CD4-positive, alpha-beta T cell treated with Interleukin-15 for 4 hours (primary cell): ENCODE measurements at places on chromosomes 6 and 20.

DNA sequence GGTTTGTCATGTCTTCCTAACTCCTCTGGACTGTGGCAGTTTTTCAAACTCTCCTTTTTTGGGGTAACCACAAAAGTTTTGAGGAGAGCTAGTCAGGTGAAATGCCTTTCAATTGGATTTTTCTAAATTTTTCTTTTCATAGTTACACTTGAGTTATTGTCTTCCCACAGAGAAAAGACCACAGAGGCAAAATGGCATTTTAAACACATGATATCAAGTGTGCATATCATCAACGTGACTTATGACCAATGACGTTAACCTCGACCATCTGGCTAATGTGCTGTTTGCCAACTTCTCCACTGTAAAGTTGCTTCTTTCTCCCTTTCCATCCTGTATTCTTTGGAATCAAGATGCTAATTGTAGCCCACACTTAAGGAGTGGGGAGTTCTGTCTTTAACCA lies 41.3 kb upstream of the SNAP25 start:
- DNase-seq: no peak

DNA sequence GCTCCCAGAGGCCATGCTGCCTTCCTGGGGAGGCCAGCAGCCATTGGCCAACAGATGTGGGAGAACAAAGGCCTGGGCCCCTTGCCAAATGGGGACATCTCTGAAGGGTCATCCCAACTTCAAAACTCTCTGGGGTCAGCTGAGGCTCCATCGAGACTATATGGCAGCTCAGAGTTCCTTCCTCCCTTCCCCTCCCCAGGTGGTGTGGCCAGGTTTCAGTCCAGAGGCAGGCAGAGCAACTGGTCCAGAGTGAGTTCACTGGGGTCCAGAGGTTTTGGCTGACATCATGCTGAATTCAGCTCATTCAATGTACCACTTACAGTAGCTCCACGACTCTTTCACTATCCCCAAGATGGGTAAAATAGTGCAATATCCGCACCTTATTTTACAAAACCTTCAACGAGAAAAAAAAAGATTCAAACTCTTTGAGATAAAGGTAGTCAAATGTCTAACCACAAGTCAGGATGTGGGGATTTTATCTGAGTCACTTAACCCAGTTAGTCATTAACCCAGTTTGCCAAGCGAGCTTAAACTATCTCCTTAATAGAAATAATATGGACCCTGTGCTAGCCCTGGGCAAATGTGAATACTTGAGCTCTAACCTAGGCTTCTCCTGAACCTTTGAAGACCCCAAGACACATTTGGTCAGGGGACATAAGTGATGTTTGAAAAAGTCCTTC lies 108.4 kb upstream of the PLEKHG1 start:
- peak; percentile 33 for DNase-seq

GRCh38 chr6:38554700-38555413 lies 84.9 kb downstream of the BTBD9 start:
- DNase-seq: no peak

- no peak for DNase-seq
Observed at GRCh38 chr6:140540743-140541142, 1166.3 kb upstream of the CITED2 start.

DNA sequence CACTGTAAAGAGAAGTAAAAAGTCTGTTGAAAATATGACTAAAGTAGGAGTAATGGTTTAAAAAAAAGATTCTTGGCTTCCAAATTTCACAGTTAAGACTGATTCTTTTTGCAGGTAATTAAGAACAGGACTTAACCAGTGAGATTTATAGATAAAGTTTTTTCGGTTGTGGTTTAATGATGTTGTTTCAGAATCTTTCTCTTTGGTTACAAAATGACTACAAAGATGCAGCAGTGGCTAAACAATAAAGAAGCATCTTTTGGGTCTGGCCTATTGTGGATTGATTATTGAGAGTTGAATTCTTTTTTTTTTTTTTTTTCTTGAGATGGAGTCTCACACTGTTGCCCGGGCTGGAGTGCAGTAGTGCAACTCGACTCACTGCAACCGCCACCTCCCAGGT lies 109.7 kb downstream of the AKAP7 start:
- no peak for DNase-seq

GRCh38 chr6:13397359-13398068 lies 69.2 kb upstream of the TBC1D7 start:
- DNase-seq: no peak

DNA sequence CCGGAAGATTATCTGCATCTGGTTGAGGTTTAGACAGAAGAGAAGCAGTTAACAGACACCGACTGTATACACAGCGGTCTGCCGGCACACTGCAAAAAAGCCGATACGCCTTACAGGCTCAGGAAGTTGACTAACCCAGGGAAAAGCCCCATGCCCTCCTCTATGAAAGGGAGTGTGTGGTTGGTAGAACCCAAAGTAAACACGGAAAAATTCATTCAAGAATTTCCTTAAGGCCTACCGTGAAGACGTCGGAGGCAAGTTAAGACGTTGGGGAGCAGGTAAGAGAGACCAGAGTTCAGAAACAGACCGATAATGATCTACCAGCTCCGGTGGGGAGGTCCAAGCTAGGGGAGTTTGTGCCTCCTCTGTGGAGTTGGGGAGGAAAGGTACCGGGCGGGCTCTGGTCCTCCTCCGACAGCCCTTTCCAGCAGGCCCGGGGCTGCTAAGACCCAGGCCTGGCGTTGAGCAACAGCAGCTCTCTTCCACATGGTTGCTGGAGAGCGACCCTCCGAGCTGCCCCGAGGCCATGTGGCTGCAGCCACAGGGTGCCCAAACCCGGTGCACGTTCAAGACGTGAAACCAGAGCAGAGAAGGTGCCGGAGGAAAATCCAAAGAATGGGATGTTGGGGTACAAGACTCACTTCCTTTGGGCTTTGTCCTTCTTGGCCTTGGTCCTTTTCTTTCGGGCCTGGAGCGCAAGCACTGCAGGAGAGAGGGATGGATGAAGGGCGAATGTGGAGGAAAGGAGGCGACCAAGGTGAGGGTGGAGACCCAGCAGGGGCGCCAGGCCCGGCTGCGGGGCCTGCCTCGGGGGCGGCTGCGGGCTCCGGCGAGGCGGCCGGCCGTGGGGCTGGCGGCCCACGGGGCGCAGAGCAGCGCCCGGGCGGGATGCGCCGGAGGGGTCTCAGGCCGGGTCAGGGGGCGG lies 809 bp downstream of the SRPK1 start:
- DNase-seq: peak; percentile 68

DNA sequence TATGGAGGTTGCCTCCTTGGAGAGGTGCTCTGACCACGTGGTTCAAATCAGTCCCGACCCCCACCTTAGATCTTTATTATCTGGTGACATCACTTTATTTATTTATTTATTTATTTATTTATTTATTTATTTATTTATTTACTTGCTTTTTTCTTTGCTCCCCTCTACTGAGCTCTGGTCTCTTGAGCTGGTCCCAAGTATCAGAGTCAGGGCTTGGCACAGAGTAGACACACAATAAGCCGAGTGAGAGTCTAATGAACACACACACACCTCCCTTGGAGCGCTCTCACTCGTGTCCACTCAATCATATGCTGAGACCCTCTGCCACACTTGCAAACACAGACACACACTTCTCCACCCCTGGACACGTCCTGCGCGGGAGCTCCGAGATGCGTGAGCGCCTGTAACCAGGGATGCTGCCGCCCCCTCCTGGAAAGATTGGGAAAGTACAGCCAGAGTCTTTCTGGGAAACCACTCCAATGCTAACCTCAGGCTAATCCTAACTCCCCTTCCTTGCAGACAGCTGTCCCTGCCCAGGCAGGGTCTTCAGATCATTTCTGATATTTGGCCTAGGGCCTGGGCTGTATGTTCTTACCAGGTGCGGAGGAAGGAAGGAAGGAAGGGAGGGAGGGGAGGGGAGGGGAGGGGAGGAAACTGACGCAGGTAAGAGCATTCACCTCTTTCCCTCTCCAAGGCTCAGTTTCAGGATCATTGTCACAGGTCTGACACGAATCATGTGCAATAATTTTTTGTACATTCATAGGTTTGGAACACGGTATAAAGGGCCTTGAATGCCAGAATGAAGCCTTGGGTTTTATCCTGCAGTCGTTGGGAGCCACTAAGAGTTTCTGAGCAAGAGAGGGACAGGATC lies 70.9 kb downstream of the STK35 start:
- DNase-seq: peak; percentile 67

DNA sequence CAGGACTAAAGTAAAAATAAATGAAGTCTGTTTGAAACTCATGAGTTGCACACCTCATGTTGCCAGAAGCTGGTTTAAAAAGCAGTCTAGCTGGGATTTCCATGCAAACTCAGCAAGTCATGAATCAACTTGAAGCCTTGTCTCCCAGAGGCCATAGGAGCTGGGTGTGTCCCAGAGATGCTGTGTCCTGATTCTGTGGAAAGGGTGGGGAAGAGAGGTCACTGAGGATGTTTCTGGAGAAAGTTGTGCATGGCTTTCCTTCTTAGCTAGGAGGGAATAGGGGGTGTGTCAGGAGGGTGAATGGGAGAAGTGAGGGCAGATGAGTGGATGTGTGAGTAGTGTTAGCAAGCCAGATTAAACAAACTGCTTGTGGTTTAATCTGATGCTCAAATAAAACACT lies 111.3 kb downstream of the ADAT2 start:
- no peak for DNase-seq

DNA sequence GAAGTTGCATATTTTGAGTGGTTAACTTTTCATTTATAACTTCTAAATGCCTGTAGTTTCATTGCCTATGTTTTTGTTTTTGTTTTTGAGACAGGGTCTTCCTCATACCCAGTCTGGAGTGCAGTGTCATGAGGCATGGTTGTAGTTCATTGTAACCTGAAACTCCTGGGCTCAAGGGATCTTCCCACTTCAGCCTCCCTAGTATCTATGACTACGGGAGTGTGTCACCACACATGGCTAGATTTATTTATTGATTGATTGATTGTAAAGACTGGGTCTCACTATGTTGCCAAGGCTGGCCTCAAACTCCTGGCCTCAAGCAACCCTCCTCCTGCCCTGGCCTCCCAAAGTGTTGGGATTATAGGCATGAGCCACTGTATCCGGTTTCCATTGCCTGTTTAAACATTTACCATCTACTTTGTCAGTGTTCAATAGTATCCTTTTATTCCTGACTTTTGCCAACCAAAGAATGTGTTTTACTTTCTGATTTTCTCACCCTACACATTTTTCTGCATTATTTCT lies 144.6 kb downstream of the CDKAL1 start:
- DNase-seq: no peak

GRCh38 chr6:108228416-108228815 lies 32.4 kb downstream of the SNX3 start:
- DNase-seq: no peak

- DNase-seq: no peak
Observed at GRCh38 chr20:4844751-4845465, 123.2 kb downstream of the PRND start.

DNA sequence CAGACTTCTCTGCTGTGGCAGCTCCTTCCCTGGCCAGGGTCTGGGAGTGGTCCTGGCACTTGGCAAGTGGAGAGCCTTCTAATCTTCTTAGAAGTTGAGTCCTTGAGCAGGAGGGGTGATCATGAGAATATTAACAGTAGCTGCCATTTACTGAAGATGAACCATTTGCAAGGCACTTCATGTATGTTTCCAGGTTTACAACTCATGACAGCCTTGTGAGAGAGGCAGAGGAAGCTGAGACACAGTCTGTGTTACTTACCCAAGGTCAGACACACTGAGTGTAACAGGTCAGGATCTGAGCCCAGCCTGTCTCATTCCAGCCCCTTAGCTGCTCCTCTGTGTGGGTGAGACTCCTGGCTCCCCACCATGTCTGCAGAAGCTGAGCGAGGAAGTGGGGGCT lies 45.5 kb upstream of the SRF start:
- DNase-seq: no peak

DNA sequence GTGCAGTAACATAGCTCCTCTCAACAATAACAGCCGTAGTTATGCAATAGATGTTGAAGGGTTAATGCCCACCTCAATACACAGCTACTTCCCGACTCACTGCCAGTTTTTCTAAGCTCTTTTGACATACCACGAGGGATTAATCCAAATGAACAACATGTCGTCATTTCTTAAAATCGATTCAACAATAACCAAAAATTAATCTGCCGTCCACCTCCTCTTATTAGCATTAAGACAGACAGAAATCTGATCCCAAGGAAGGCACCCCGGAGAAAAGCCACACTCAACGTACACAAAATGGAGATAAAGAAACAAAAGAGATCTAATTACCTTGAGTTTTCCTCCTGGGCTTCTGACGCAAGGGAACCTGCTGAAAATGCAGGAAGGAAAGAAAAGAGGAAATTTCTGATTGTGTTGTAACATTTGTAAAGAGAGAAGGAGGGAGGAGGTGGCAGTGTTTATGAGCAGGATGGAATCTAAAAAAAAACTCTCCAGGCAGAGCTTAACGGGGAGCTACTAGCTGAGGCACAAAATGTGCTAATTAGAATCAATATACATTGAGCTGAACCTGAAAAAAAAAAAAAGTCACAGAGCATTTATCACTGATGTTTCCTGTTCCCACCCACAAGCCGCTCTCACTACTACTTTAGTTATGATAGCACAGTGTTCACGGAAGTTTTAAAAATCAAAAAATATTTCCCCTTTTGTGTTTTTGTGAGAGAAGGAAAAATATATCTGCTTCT lies 109.3 kb downstream of the IPCEF1 start:
- DNase-seq: peak; percentile 47

DNA sequence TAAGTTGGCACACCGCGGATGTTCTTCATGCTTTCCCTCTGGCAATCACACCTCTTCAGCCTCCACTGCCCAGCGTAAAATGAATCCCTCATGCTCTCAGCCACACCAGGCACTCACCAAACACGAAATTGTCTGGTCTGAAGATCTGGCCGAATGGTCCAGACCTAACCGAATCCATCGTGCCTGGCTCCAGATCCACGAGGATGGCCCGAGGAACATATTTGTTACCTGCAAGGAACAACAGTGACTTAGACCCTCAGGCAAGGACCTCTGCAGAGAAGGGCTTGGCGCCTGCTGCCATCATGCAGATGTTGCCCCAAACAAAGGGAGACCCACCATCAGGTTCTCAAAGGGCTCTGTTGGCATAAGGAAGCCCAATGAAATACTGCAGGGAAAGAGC lies 1.4 kb downstream of the TUBB2B start:
- DNase-seq: no peak

DNA sequence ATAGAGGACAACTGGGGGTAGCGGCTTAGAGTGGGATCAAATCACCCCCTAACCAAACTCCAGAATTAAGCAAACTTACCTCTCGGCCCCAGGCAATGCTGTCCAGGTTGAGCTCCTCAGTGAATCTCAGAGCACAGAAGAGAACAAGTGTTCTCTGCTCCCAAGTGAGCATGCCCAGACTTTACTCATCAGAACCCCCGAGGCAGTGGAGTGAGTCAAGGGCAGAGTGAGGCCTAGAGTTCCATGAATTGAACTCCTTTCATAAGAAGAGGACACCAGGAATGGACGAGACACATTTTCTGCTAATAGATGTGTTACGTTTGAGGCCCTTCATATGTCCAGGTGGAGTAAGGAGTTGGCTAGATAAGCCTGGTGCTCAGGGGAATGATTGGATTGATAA lies 134.0 kb upstream of the DTNBP1 start:
- no peak for DNase-seq

GRCh38 chr6:42001506-42001905 lies 48.8 kb upstream of the TAF8 start:
- DNase-seq: no peak

DNA sequence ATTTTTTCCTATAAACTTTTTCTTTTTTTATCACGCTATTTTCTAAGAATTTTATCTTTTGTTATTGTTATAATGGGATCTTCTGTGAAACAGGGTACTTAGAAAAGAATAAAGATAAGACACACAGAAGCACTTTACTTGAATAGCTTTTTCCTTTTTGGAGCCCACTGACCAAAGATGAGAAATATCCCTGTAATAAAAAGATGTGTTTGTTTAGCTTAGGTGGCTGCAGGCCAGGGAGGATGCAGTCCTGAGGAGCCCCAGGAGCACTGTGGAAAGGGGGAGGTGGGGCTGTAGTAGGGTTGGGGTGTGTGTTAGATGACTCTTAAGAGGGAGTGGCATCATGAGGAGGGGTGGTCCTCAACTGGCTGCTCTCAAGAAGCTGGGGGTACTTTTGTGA lies 128.6 kb downstream of the ARID1B start:
- no peak for DNase-seq
